ENCODE measurements at places on chromosomes 7 and 10.
A peak's percentile ranks its signal among the peaks of the same experiment; 100 is the strongest.

DNA sequence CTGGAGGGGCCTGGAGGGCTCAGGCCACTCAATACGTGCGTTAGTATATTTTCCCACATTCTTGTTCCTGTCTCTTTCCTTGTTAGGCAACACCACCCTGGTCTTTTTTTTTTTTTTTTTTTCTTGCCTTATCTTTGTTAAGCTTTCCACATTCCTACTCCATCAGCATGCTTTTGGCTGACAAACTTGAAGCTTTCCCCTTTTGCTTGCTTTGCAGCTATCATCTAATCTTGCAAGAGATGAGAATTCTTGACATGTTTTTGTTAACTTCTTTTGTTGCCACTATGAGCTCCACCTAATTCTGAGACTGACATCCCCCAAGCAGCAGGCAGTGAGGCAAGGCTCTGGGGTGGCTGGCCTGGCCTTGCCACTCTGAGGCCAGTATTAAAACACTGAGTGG lies 52.5 kb upstream of the NRP1 start:
- no peak for DNase-seq

DNA sequence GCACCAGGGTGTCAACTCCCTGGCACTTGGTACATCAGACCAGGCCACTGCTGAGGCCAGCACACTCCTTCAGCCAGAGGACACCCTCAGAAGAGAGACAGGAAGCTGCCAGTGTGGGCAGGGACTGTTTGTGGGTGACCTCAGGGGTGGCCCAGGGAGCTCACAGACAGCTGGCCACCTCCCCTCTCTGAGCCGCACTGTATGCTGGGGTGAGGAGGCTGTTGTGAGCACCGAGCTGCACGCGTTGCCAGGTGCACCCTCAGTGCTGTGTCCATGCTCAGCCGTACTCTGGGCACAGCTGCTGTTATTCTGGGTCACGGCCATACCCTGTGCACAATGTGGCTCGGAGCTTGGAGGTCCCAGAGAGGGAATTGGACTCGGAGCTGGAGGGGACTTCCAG lies 61.5 kb upstream of the NANOS1 start:
- DNase-seq: no peak

GRCh38 chr10:48981310-48981907 lies 41.8 kb upstream of the LRRC18 start:
- DNase-seq: peak; percentile 67

DNA sequence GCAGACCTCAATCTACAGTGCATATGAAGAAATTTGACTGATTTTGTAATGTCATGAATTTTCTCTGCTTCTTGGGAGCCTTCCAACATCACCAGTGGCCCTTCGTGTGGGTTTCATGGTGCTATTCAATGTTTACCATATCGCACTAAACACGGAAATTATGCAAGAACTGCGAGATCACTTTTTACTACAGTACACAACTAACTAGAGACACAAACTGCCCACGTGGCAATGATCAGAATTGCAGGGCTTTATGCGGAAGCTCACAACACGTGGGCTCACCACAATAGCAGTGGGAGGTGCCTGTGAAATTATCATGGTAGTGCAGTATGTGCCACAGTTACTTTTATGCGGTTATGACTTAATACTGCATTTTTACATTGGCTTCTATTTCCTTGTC lies 449.7 kb upstream of the KLF6 start:
- no peak for DNase-seq

DNA sequence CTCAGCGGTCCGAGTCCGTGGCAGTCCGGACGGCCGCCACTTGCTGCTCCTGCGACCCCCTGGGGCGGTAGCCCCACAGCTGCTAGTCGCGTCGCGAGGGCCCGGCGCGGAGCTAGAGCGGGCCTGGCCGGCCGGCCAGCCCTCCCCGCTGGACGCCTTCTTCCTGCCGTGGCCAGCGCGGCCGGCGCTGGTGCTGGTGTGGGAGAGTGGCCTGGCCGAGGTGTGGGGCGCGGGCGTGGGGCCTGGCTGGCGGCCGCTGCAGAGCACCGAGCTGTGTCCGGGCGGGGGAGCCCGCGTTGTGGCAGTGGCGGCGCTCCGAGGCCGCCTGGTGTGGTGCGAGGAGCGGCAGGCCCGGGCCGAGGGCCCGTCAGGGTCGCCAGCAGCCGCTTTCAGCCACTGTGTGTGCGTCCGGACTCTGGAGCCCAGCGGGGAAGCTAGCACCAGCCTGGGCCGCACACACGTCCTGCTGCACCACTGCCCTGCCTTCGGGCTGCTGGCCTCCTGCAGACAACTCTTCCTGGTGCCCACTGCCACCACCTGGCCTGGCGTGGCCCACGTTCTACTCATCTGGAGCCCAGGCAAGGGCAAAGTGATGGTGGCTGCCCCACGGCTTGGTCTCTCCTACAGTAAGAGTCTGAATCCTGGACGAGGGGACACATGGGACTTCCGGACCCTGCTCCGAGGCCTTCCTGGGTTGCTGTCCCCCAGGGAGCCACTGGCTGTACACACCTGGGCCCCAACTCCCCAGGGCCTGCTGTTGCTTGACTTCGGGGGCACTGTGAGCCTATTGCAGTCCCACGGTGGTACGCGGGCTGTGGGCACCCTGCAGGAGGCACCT lies 631 bp downstream of the HPS6 start:
- no peak for DNase-seq

DNA sequence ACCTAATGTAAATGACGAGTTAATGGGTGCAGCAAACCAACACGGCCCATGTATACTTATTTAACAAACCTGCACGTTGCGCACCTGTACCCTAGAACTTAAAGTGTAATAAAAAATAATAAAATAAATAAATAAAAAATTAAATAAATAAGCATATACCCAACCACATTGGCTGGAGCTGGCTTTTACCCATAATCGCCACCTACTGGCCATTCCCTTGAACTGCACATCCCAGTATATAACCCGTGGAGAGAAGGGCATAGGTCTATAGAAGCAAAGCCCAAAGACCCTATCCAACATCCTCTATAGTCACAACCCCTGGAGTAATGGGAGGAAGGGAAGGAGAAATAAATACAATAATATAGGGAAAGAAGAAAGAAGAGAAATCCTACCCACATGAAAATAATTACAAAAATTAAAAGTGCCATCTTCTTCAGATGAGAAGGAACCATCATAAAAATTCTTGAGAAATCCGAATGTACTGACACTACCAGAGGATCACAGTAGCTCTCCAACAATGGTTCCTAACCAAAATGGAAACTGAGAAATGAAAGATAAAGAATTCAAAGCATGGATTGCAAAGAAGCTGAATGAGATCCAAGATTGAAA lies 65.6 kb downstream of the TWIST1 start:
- DNase-seq: peak; percentile 44

DNA sequence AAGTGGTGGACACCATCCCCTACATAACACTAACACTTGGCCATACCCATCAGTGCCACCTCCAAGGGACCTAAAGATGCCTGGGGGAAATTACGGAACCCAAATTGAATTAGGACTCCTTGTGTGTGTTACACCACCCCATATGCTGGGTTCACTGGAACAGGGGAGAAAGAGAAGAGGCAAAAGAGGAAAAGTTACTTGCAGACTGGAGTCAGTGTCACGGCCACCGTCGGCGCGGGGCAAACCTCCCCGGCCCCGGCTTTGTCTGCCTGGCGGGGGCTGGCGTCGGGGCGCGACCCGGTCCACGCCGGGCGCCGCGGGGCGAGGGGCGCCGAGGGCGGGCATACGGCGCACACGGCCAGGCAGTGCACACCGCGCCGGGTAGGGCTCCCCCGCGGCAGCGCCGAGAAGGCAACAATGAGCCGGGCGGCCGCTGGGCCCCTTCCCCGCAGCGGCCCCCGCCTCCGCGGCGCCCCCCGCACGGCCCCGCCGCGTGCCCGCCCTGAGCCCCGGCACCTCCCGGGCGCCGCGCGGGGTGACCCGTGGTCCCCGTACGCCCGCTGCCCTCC lies 171.1 kb downstream of the FAM107B start:
- no peak for DNase-seq
